ENCODE measurements at places on chromosomes 4 and X.

DNA sequence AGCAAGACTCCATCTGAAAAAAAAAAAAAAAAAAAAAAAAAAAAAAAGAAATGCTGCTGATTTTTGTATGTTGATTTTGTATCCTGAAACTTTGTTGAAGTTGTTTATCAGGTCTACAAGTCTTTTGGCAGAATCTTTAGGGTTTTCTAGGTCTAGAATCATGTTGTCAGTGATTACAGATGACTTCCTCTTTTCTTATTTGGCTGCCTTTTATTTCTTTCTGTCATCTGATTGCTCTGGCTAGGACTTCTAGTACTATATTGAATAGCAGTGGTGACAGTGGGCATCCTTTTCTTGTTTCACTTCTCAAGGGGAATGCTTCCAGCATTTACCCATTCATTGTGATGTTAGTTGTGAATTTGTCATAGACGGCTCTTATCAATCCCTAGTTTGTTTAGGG is 334.4 kb downstream of the SPRY1 start:
- DNase-seq, result no peak

DNA sequence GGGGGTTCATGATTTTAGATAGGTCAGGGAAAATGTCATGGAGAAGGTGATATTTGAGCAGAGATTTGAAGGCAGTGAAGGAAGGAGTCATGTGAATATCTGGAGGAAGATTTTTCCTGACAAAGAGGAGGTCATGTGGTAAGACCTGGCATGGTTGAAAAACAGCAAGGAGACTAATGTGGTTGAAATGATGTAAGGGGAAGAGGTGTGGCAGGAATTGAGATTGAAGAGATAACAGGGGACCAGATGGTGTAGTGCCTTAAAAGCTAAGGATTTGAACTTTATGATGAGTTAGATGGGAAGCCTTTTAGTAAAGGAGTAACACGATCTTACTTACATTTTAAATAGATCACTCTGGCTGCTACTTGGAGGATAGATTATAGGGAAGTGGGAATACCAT is 210.9 kb downstream of the RTL9 start:
- DNase-seq, result no peak

DNA sequence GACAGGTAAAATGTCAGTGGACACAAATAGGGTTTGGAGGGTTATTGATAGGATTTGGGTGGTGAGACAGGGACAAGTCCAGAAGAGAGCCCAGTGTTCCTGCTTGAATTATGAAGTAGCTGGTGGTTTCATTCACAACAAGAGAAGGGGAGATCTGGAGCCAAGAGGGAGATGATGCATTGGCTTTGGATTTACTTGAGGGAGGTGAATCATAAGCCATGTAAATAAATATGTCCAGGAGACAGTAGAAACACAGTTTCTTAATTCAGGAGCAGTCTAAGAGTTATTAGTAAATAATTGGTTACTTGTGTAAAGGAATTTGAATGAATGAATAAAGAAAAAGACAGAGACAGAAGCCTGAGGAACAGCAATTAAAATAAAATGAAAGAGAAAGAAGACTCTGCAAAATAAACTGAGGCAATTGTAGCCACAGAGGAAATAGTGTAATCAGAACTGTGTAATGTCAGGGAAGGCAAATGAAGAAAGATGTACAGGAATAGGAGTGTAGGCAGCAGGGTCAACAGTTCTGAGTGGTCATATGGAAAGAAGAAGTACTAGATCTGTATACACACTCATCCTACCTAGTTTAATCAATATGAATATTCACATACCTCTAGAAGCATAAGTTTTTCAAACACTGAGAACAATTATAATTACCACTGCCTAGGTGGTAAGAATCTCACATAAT is 50.2 kb upstream of the CXCL8 start:
- peak; percentile 18 for DNase-seq

GRCh38 chr4:153291562-153291961 is 52.9 kb upstream of the MND1 start:
- DNase-seq, result no peak

DNA sequence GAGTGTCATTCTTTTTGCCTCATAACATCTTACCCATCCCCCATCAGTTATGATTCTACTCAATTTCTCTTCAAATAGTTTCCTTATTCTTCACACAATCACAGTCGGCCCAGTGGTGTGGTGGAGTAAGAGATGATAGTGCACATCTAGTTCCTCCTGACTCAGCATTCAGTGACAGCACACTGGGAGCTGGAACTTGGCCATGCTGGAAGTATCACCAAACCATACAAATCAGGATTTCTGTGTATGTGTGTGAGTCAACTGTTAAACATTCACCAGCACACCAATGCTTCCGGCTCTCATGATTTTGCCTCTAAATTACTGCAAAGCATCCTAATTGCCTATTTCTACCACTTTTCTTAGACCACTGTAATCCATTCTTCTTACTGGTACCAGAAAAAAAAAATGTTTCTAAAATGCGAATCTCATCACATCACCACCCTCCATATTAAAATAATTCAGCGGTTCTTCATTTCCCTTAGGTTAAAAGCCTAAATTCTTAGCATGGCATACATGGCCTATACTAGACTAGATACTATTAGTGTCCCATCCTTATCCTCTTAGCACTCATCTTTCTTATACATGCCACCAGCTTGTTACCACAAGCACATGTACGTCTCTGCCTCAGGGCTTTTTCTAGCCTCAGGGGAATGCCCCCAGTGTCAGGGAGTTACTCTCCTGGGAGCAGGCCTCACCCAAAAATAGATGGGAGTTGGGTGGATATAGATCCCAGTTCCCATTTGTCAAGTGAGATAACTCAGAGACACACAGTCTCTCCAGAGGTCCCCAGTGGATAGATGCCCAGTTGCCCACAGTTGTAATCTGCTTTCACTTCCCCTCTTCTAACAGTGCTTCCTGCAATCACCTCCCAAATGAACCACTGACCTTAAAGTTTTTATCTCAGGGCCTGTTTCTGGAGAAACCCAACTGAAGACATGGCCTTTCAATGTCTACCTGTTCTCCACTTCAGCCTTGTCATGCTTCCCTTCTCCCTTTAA is 49.2 kb upstream of the DDX53 start:
- DNase-seq, result peak; percentile 39

DNA sequence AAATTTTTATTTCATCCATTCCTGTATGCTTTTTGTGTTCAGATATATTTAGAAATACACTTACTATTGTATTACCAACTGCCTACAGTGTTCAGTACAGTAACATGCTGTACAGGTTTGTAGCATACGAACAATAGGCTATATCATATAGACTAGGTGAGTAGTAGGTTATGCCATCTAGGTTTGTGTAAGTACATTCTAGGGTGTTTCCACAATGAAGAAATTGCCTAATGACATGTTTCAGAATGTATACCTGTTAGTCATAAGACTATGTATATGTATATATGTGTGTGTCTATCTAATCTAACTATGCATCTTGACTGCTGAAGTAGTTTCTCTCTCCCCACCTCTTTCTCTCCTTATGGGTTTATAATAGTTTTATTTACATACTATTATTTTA is 51.5 kb upstream of the BTC start:
- DNase-seq, result no peak

GRCh38 chr4:108301545-108302251 is 133.0 kb upstream of the LEF1 start:
- no peak for DNase-seq

DNA sequence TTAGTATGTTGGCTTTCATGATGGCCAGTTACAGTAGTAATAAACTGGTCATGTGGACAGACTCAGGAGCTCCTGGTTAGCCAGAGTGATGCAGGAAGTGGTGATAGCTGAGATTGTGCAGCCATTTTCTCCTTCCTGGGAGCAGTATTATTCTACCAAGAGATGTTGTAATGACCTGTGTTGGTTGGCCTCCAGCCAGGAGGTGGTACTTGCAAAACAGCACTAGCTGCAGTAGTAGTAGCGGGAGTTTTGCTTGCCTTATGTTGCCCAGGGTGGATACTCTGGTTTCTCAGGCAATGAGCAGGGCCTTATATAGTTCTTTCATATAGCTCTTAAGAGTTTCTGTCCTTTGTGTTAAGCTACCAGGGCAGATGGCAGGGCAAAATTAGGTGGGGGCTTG is 998.8 kb downstream of the GLUD2 start:
- DNase-seq, result no peak

- no peak for DNase-seq
Observed at GRCh38 chr4:148196164-148196563, 246.1 kb downstream of the NR3C2 start.

GRCh38 chrX:55487143-55487542 is 2.5 kb downstream of the USP51 start:
- DNase-seq, result no peak

DNA sequence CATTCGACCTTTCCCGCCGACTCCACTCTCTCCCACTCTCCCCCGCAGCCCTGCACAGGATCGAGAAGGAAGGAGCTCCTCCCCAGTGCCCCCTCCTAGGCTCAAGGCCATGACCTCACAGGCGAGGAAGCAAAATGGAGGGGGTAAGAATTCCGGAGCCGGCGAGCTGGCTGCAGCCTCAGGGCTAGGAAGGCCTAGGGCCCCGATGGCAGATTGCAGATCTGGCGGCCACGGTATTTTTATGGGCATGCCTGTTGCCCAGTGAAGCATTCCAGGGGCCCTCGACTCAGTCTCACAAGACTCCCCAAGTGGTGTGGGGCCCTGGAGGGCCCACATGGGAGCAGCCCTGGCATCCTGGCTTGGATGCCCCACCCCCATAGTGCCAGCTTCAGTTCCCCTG is 942 bp upstream of the L1CAM start:
- DNase-seq, result no peak

DNA sequence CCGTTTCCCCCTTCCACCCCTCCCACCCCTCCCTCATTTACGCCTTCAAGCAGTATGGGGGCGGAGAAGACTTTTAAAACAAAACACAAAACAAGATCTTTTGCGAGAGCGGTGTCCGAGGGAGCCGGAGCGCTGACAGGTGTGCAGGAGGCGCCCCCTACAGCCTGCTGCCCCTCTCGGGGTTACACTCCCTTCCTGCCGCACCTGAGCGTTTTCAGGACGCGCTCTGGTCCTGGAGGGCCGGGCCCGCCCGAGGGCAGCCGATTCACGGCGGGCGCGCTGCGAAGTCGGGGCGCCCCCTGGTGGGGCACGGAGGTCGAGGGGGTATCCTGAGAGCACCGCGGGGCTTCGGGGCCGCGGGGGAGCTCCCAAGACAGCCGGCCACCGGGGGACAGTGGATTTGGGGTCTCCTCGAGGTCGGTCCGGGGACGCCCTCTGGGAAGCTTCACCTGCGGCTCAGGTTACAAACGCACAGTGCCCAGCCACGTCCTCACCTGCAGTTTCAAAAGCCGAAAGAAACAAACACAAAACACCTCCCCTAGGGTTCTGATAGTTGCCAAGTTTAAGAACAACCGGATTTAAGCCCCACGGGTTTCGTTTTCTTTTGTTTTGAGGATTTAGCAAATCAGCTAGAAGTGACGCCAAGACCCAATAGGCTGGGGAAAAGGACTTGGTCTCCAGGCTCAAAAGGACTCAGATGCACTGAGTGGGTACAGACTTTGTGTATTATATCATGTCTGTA is 8.0 kb upstream of the NEUROG2 start:
- no peak for DNase-seq

DNA sequence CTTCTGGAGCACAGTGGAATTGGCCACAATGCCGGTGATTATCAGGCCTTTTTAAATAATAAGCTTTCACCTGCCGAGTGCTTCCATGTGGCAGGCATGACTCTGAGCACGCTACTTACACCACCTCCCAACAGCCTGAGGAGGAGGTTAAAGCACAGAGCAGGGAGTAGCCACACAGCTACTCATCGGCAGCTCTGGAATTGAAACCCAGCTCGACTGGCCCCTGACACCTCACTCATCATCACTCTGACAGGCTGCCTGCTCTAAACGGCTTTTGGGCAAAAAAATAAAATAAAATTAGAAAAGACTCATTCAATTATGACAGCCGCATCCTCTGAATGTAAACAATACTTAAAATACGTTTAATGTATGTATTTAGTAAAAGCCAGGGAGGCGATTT is 326.4 kb upstream of the NOCT start:
- DNase-seq, result peak; percentile 26

DNA sequence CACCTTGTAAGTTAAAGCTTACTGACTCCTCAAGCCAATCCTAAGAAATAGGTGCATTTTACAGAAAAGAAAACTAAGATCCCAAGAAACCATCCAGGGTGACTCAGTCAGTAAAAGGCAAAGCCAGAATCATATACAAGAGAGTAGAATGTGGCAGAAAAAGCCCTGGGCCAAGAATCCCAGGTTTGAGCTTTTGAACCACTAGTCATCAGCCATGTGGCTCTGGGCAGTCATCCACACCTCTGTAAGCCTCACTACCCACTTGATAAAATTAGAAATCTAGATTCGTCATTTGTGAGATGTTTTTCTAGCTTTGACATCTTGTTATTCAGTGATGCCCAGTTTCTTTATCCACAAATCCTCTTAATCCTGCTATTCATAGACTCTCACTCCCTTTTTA is 122.2 kb upstream of the PDE5A start:
- peak; percentile 47 for DNase-seq

- DNase-seq, result peak; percentile 77
Observed at GRCh38 chr4:84503495-84504437, 4.7 kb upstream of the NKX6-1 start.

- no peak for DNase-seq
Observed at GRCh38 chr4:153075836-153076518, 128.3 kb upstream of the TRIM2 start.

GRCh38 chr4:105504744-105505143 is 30.9 kb upstream of the PPA2 start:
- no peak for DNase-seq

Data from AG08396 (cell line).